ENCODE measurements at places on chromosomes 7 and 10.

- no peak for DNase-seq
Measured at GRCh38 chr7:39383136-39383535, 183.1 kb upstream of the YAE1 start.

DNA sequence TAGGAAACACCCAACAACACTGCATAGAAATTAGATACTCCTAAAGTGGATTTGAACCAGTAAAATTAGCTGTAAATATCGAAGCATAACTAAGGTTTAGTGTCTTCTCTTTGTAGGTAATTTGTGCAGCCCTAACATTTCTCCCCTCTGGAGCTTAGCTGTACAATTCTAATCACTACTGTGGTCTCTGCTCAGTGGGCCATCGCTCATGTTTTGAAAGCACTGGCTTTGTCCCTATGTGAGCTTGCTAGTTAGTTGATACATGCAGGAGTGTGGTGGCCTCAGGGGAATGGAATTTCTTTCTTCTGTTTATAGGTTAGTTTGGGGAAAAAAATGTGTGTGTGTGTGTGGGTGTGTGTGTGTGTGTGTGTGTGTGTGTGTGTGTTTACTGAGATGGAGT, 373.1 kb downstream of the DPP6 start:
- no peak for DNase-seq

DNA sequence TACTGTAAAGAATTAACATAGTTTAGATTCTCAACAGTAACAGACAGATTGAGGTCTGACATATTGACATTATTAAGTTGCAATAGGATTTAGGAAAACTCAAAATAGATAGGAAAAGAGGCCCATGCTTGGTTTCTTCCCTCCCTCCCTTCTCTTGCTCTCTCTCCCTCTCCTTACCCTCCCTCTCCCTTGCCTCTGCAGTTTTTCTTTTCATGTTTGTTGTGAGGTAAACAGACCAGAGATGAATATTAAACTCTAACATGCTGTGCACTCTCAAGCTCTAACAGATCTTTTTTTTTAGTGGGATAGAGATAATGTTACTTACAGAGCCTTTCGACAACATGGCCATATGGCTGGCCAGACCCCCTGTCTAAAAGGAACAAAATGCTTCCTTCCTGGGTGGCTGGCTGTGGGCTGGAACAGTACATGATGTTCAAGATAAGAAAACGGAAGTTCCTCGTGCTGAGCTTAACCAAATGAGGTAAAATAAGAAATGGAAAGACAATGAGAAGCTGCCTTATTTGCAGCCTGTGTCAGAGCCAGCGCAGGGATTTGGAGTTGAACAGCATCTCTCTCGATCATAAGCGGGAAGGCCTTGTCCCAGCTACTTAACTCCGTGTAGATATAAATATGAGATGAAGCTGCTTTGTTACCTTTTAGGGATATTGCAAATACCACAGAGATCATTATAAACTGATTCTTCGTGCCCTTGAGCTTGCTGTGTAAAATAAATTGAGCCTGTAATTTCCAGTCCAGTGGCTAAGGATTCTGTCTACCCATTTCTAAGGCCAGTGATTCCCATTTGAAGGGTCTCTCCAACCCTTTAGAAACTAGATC, 391.9 kb upstream of the NPVF start:
- no peak for DNase-seq

DNA sequence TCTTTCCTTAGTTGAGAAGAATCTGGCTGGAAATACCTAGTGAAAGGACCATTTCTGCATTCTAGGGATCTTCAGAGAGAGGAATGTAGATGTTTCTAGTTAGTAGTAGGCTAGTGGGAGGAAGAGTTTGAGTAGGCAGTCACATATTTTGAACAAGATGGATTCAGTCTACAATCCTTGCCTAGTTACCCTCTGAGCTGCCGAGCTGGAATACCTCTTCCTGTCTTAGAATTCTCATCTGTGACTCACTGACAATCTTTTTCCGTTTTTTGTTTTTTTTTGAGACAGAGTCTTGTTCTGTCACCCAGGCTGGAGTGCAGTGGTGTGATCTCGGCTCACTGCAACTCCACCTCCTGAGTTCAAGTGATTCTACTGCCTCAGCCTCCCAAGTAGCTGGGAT, 30.7 kb upstream of the PLPP4 start:
- no peak for DNase-seq

DNA sequence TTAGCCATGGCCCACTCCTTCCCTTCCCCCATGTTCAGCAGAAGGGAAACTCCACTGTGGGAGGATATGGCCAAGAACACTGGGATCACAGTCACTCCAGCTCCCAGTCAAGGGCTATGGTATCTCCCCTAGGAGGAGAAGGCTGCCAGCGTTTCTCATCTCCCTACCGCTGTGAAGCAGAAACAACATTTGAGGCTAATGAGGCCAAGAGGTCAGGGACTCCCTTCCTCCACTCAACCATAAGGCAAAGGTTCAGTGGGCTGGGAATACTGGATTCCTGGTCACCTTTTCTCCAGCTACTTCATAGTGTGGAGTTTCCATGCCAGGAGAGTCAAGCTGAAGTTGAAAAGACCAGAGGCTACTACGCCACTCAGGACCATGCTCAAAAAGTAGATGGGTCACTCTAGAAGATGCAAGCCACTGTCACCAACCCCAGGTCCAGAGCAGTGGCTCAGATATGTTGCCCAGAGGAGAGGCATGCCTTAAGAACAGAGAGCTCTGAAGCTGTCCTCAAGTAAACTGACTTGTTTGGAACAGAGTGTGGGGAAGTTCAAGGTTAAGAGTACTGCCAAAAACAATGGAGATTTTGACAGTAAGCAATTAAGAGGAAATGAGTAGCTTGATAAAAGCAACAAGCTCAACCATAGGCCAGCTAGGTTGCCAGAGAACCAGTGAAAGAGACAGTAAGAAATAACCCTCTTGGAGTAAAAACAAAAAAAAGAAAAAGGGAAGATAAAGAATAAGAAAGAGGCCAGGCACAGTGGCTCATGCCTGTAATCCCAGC, 3.8 kb upstream of the TMEM140 start:
- no peak for DNase-seq

DNA sequence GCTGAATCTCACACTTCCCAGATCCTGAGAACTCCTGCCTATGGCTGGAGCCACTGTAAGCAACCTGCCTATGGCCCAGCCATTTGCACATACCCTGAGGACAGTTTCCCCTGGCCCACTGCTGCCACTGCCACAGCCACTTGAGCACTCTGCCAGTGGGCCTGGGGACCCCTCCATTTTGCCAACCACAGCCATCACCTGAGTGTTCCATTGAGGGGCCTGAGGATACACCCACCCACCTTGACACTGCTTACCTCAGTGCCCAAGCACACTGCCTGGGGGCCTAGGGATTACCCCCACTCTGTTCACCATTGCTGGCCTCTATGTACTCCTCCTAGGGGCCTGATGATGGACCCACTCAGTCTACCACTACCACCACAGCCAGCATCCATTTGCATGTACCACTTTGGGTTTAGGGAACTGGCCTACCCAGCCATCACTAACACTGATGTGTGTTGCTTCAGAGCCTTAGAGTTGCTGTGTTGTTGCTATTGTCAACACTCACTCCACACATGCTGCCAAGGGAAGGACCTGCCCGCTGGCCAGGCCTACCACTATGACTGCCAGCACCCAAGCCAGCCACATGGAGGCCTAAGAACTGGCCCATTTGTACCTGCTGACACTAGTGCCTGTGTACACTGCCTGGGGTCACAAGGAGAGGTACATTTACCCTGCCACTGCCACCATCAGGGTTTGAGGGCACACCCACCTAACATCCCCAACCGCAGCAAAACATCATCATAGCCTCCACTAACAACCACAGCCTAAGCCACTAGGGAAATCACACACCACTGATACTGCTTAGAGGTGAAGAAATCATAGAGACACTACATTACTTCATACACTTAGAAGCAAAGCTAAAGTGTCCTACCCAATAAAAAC, 45.9 kb upstream of the ANTXRL start:
- DNase-seq = no peak

- DNase-seq = no peak
Measured at GRCh38 chr7:149196705-149197171, 1.4 kb downstream of the ZNF282 start.

DNA sequence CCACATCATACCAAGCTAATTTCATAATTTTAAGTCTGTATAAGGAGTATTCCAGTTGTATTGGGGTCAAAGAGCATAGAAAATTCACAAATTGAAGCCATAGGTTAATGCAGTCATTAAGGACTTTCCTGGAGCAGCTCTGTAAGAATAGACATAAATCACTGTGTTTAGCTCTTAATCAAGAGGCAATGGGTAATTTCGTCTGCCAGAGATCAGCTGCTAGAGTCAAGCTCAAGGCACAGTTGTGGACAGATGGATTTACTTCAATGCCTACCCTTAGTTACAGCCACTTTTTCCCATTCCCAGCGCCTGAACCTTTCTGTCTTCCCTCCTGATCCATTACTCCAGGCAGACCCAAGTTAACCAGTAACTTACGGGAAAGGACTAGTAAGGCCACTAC, 40.6 kb upstream of the AGBL3 start:
- no peak for DNase-seq

GRCh38 chr10:14736600-14737081, 38.1 kb downstream of the FAM107B start:
- no peak for DNase-seq

DNA sequence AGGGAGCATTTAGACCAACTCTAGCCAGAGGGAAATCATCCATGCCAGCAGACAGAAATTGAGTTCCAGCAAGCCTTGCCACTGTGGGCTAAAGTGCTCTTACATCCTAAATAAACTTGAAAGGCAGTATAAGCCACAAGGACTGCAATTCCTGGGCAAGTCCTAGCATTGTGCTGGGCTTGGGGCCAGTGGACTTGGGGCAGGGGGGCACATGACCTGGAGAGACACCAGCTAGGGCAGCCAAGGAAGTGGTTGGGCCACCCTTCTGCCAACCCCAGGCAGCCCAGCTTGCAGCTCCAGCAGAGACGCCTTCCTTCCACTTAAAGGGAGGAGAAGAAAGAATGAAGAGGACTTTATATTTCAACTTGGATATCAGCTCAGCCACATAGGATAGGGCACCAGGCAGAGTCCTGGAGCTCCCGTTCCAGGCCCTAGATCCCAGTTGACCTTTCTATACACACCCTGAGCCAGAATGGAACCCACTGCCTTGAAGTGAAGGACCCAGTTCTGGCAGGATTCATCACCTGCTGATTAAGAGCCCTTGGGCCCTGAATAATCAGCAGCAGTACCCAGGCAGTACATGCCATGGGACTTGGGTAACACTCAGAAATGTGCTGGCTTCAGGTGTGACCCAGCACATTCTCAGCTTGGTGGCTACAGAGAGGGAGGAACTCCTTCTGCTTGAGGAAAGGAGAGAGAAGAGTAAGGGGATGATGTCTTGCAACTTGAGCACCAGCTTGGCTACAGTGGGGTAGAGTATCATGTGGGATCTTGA, 153.0 kb downstream of the GNAI1 start:
- no peak for DNase-seq

- DNase-seq = no peak
Measured at GRCh38 chr7:30778255-30779025, 7.2 kb downstream of the MINDY4 start.

DNA sequence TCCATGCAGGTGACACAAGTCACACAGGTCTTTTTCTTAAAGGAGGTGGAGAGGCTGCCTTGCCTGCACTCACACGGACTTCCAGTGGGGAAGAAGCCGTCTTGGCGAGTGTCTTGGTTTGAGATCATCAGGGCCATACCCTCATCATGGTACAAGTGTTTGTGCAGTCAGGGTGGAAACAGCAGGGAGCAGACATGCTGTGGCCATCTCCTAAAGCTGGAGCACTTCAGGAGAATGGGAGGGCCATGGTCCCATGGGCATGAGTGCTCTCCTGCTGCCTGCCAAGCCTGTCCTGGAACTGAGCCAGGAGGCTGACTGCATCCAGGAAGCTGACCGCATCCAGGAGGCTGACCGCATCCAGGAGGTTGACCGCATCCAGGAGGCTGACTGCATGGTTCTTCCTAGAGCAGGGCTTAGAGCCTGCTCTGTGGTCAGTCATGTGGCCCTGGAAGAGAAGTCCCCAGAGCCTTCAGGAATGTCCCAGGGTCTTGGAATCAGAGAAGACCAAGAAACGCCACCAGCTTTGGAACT, 98.4 kb downstream of the ADARB2 start:
- peak; percentile 85 for DNase-seq

DNA sequence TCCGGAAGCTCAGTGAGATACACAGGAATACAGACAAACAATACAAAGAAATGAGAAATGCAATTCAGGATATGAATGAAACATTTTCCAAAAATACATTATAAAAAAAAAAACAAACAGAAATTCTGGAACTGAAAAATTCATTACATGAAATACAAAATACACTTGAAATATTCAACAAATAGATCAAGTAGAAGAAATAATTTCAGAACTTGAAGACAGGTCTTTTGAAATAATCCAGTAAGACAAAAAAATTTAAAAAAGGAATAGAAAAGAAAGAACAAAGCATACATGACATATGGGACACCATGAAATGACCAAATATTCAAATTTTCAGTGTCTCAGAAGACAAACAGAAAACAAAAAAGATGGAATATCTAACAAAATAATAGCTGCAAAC, 102.5 kb downstream of the ALOX5 start:
- DNase-seq = no peak

DNA sequence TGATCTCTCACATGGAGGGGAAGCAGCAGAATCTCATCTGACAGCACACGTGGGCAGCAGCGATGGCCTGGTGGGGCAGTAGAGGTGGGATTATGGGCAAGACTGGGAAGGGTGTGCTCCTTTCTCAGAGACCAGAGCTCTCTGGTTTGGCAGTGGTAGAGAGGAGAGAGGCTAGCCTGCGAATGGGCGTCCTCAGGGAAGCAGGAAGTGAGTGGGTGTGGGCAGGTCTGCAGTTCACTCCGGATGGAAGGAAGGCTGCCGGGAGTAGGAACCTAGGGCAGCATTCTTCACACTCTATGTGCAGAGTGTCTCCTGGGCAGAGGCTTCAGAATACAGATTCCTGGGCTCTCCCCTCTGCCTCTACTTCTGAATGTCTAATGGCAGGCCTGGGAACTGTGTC, 162.8 kb upstream of the BMPER start:
- DNase-seq = no peak

- no peak for DNase-seq
Measured at GRCh38 chr7:21763818-21764217, 181.9 kb downstream of the CDCA7L start.

DNA sequence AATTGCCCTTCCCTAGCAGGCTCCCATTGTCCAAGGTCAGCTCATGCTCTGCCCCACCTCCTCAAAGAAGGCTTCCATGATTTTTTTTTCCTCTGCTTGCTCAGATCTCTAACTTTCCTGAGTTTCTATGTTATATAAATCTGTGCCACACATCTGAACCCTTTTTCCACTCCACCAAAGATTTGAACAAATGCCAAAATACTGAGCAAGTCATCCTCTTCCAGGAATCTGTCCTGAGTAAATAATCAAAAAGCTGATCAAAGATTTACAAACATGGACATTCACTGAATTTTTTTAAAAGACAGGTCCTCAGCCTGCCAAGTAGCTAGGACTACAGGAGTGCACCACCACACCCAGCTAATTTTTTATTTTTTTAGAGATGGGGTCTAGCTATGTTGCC, 102.8 kb upstream of the ARID5B start:
- DNase-seq = no peak
